T-helper 2 cell treated with Interferon-gamma antibody and Interleukin-4, amounts not matched to agents 5 μg/mL and 100 μg/mL, for 36 hours (primary cell): ENCODE measurements at places on chromosomes 1 and 21.
A peak's percentile ranks its signal among the peaks of the same experiment; 100 is the strongest.

GRCh38 chr1:59083946-59084865, 212.7 kb upstream of the FGGY start:
- H3K36me3 ChIP-seq, result no peaks in the 10 kb centered on the region
- H3K4me3 ChIP-seq, result no peak overlapping the region
- H3K4me1 ChIP-seq, result peaks cover 8% of the 10 kb centered on the region
- peak overlapping the region; percentile 62 for H3K27ac ChIP-seq
- H3K27me3 ChIP-seq, result peaks cover 2% of the 10 kb centered on the region

DNA sequence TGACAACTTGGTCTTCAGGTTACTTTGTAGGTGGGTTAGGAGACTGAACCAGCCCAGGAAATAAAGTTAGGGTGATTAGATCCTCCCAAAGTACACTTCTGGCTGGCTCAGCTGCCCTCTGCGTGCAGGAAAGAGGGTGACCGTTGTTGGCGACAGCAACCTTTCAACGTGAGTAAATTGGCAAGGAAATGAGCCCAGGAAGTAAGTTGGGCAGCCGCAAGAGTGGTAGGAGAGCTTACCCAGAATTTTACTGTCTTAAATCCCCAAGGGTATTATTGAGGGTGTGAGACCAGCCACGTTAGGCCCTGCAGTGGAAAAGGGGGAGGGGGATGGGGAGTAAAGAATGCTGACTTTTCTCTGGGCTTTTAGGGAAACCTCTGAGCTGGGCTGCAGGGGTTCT, 1.6 kb downstream of the TENT5C start:
- peaks cover 25% of the 10 kb centered on the region for H3K36me3 ChIP-seq
- peak overlapping the region; percentile 95 for H3K4me3 ChIP-seq
- peaks cover 26% of the 10 kb centered on the region for H3K27me3 ChIP-seq
- peak; percentile 49 for DNase-seq

GRCh38 chr1:2815551-2815950, 14.1 kb upstream of the TTC34 start:
- no peaks in the 10 kb centered on the region for H3K36me3 ChIP-seq
- no peaks in the 10 kb centered on the region for H3K4me1 ChIP-seq
- no peak overlapping the region for H3K27ac ChIP-seq
- DNase-seq, result no peak
- H3K27me3 ChIP-seq, result no peaks in the 10 kb centered on the region

GRCh38 chr1:160024195-160024905, 7.4 kb downstream of the PIGM start:
- no peaks in the 10 kb centered on the region for H3K27me3 ChIP-seq
- DNase-seq, result no peak

DNA sequence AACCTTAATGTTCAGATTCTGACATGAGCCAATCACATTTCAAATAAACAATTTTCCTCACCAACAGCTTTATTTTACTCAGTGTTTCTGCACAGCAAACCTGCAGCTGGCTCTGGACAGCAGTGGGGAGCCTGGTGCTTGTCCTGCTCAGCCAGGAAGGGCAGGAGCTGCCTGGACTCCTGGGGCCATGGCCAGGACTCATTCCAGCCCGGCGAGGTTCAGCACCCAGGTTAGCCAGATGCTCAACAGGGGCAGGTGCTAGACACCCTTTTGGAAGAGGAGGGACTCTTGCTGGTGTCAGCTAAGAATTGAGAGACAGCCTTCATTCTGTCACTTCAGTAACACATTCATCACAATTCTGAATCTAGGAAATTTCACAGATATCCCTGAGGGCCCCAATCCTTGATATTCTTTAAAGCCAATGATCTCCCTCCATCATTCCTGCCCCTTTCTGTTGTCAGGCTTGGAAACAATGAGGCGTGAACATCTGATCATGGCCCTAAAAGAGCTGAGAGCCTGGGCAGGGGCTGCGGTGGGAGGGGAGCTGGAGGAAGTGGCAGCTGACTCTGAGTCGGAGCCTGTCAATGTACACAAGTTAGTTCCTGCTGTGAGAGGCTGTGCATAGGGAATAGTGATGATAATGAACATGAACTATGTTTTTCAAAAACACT, 251.3 kb downstream of the SDCCAG8 start:
- no peaks in the 10 kb centered on the region for H3K27me3 ChIP-seq
- H3K36me3 ChIP-seq, result peaks cover 5% of the 10 kb centered on the region
- H3K27ac ChIP-seq, result no peak overlapping the region

- H3K4me3 ChIP-seq, result peak overlapping the region; percentile 76
- H3K27ac ChIP-seq, result peak overlapping the region; percentile 82
- DNase-seq, result peak; percentile 35
- H3K27me3 ChIP-seq, result no peaks in the 10 kb centered on the region
- H3K36me3 ChIP-seq, result peaks cover 47% of the 10 kb centered on the region
- H3K4me1 ChIP-seq, result peaks cover 40% of the 10 kb centered on the region
Observed at GRCh38 chr1:224430511-224431113, 4.0 kb downstream of the WDR26 start.
